Activated CD4-positive, alpha-beta T cell treated with anti-CD3 and anti-CD28 coated beads for 24 hours (primary cell): ENCODE measurements at places on chromosomes 1 and 21.

DNA sequence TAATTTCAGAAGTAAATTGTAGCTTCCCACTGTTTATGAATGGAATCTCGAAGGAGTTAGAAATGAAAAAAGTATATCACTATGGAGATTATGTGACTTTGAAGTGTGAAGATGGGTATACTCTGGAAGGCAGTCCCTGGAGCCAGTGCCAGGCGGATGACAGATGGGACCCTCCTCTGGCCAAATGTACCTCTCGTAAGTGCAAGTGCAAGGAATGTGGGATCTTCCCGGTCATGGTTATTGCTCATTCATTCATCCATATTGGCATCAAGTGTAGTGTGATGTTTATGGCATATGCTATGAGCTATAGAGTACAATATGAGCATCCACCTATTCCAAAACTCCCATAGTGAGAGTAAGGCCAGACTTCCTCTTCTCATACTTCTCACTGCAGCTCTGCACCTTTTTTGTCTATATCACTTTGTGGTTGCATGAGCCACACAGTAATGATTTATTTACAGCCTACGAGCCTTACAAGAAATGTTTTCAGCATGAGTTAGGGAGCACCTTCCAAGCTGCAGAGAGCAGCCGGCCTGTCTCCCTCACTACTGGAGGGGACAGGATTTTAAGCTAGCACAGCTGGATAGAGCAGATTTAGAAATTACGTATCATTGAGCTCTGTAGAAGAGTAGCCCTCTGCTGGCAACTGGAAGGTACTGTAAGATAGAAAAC, 24.9 kb upstream of the CR1L start:
- no peak for DNase-seq

DNA sequence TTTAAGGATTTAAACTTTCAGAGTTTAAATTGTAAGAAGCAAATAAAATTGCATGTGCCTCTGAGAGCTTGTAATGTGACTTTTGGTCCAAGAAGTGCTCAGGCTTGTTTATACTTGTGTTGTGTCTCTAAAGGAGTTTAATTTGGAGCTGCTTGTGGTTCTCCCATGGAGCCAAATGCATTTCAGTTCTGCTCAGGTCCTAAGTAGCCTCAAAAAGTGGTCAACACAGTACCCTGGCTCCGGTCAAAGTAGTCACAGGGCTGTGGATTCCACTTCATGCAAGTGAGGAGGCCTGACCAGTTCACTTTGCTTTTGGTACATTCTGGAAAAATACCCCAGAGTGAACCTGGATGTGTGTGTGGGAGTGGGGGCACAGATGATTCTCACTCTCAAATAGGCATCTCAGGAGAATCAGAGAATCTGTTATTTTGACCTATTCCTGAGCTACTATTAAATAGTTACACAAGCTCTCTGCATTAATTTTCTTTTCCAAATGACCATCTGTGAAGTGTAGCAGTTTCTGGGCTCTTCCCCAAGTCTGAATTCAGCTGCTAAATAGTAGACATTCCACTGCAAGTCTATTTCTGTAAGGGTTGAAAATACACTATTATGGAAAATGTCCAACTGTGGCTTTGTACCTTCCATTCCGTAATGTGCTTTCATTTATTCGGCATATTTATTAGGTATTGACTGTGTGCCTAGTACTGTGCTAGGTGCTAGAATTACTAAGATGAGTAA, 31.7 kb upstream of the AGO1 start:
- DNase-seq = no peak

DNA sequence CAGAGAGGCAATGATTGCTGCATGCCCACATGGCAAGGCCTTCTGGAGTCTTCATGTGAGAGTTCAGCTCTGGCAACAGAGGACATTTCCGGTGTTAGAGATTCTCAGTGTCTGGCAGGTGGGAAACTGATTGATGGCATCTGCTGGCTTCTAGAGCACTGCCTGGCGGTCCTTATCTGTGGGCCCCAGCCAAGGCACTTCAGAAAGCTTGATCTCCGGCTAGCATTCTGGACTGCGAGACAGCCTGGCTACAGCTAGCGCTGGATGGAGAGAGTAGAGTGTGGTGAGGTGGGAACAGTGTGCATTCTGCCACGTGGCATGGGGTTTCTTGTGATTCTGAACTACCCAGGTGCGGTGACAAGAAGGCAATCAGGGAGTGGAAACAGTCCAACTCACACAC, 9.4 kb downstream of the ZNF678 start:
- no peak for DNase-seq

DNA sequence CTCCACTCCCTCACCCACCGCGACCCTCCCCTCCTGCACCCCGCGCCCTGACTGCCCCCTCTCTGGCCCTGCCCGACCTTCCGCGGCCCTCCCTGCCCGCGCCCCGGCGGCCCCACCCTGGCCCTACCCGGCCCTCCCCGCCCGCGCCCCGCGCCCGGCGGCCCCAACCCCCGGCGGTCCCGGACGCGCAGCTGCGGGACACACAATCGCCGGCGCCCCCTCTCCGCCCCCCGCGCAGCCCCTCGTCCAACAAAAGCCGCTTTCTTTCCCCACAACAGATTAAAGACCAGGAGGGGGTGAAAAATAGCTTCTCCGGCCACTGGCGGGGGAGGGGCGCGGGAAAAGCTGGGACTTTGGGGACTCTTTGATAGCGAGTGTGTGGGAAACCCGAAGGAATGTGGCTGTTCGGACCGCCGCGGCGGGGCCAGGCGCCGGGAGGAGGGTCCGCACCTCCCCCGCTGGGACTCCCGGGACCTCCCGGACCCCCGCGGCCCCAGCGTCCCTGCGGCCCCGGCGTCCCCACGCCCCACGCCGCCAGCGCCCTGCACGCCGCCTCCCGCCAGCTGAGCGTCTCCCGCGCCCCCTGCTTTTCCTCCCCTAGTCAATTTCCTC, 8.8 kb upstream of the ID3 start:
- no peak for DNase-seq

- DNase-seq = peak; percentile 56
Measured at GRCh38 chr1:26408604-26409003, 2.0 kb upstream of the LIN28A start.

- peak; percentile 64 for DNase-seq
Measured at GRCh38 chr1:3910857-3911845, 11.1 kb upstream of the C1orf174 start.

DNA sequence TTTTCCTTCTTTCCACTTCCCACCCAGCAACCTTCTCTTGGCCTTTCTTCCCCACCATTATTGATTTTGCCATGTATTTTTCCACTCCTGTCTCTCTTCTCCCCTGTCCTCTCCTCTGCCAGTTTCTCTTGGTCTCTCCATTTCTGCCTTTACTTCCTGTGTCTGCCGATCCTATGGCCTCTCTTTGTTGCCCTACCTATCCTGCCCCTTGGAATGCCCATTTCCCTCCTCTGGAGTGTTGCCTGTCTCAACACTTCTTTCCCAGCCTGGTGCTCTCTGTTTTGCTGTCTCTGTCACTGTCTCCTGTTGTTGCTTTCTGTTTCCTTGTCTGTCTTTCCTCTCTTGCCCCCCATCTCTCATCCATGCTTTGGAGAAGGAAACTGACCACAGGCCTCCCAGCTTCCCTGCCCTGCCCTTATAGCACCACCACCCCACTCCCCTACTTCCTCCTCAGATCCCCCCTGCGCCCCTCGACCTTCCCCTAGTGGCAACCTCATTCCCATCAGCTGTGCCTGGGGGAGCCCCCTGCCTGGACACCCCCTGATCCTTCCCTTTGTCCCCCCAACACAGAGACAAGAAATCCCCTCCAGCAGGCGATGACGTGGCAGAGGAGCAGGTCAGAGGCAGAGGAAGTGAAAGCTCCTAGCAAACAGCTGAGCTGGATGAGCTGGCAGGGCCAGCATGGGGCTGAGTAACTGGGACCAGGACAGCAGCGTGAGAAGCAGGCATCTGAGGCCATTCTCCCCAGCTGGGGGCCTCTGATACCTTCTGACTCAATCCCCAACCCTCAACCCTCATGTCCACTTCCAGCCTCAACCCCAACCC, 6.6 kb upstream of the ETV3L start:
- DNase-seq = no peak

- DNase-seq = no peak
Measured at GRCh38 chr1:53929246-53929960, 16.1 kb downstream of the IFT25 start.

- no peak for DNase-seq
Measured at GRCh38 chr1:45928486-45929205, 125.2 kb downstream of the MAST2 start.

- no peak for DNase-seq
Measured at GRCh38 chr1:172790245-172790644, 131.3 kb downstream of the FASLG start.

- DNase-seq = no peak
Measured at GRCh38 chr1:150548632-150549495, at the start of gene ADAMTSL4. Gene ADAMTSL4 (plus strand): TSS chr1:150549408. CDS start chr1:150552289, 2,881 bp downstream.

GRCh38 chr1:102875756-102876155, 232.6 kb downstream of the COL11A1 start:
- DNase-seq = no peak

DNA sequence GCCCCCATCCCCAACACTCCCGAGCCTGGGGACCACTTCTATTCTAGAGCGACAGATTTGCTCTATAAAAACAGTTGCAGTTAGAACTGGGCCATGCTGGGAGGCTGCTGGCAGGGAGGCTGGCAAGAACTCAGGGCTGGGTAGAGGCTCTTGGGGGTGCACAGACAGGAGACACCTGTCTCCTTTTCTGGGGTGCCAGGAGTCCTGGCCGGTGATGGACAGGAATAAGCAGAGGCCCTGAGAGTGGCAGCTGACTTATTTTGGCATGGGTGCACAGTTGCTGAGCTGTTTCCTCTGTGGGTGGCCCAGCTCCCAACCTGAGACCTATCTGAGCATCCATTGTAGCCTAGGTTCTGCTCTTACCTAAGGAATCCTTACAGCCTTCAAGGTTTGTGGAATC, 39.2 kb upstream of the TMPRSS2 start:
- DNase-seq = no peak

GRCh38 chr1:63966016-63966415, 192.2 kb downstream of the ROR1 start:
- no peak for DNase-seq

GRCh38 chr1:119981496-119981895, 85.2 kb upstream of the ADAM30 start:
- no peak for DNase-seq

GRCh38 chr1:53754484-53755312, 15.7 kb upstream of the GLIS1 start:
- DNase-seq = peak; percentile 7

GRCh38 chr1:200034761-200035396, 7.4 kb downstream of the NR5A2 start:
- no peak for DNase-seq

GRCh38 chr1:153669606-153670005, 1.2 kb downstream of the ILF2 start:
- no peak for DNase-seq

DNA sequence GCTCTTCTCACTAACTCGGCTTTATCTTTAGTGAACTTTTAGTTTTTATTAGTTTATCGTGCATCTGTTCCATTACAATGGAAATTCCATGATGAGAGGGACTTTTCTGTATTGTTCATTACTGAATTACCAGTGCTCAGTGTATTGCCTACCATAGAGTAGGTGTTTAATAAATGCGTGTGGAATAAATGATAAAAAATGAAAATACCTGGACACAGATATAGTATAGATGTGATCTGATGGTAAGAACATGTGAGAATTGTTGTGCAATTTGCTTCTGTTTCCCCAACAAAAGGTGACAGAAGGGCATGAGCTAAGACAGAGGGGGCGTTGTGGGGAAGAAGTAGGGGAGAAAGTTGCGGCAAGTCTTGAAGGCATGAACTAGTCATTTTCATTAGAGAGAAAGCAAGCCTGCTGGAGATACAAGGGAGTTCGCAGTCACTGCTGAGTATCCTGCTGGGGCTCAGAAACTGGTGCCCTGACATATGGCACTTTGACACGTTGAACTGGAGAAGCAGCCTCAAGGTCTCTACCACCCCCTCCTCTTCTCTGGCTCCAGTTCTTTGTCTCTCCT, 5.6 kb upstream of the COG2 start:
- DNase-seq = no peak

GRCh38 chr1:171222936-171223335, 25.4 kb upstream of the FMO1 start:
- DNase-seq = no peak

- DNase-seq = no peak
Measured at GRCh38 chr1:245809361-245809760, 654.6 kb downstream of the KIF26B start.

- DNase-seq = no peak
Measured at GRCh38 chr1:159974350-159974965, 20.4 kb upstream of the SLAMF9 start.
